ENCODE measurements at places on chromosomes 1 and 21.

DNA sequence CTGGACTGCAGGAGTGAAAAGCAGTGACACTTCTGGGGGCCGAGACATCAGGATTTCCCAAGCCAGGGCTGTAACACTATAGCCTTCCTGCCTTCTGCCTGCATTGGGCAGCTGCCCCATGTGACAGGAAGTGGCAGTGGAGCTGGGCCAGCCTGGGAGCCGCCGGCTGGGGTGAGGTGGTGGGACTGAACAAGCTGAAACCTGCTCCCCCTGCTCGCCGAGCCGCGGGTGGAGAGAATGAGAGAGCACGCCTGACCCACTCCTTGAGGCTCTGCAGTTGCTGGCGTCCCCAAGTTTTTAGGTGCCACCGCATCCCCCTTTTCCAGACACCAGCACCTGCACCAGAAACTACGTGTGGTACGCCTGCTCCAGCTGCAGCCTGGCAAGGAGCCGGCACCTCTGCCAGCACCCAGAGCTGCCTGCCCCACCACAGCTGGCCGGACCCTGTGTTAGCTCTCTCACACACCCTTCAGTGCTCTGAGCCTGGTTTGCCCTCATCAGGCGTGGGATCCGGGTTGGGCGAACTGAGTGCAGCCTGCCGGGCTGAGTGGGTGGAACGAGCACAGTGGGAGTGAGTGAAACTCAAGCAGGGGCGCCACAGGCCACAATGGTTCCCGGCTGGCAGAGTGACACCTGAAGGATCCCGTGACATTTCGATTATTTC is 119.4 kb downstream of the AKT3 start:
- DNase-seq = no peak

GRCh38 chr1:109668123-109668775 is 392 bp downstream of the GSTM2 start:
- no peak for DNase-seq

DNA sequence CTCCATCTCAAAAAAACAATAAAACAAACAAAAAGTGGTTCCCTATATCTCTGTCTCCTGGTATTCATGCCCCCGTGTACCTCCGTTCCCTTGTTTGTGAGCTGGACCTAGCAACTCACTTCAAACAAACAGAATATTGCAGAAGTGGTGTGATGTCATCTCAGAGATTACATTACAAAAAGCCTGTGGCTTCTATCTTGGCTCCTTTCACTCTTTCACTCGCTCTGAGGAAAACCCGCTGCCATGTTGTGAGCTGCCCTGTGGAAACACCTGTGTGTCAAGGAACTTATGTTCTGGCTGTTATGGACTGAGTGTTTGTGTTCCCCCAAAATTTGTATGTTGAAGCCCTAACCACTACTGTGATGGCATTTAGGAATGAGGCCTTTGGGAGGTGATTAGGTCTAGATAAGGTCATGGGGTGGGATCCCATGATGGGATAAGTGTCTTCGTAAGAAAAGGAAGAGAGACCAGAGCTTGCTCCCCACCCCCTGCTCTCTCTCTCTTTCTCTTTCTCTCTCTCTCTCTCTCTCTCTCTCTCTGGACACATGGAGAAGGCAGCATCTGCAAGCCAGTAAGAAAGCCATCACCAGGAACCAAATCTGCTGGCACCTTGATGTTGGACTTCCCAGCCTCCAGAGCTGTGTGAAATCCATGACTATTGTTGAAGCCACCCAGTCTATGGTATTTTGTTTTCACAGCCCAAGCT is 7.4 kb upstream of the HYI start:
- DNase-seq = no peak

DNA sequence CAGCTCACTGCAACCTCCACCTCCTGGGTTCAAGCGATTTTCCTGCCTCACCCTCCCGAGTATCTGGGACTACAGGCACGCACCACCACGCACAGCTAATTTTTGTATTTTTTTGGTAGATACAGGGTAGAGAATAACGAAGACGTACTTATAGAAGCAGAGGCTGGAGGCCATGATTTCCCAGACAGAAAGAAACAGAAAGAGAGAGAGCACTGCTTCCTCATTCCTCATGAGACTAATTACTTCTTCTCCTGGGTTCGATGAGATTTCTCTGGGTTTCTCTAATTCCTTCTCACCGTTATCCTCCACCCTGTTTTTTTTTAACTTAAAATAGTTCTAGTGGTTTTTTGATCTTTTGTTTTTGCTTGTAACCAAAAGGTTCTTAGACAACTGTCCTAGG is 23.4 kb upstream of the PTP4A2 start:
- no peak for DNase-seq

- no peak for DNase-seq
Observed at GRCh38 chr1:31643976-31644559, 608 bp downstream of the PEF1 start.

DNA sequence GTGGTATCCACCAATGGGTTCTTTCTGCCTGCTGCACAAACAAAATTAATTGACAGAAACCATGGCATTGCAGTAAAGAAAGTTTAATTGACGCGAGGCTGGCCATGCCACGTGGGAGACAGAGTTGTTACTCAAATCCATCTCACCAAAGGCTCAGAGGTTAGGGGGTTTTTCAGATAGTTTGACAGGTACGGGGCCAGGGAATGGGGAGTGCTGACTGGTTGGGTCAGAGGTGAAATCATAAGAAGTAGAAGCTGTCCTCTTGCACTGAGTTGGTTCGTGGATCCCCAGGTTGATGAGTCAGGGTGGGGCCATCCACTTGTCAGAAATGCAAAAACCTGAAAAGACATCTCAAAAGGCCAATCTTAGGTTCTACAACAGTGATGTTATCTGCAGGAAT is 941 bp upstream of the TBCE start:
- DNase-seq = no peak

GRCh38 chr1:75980972-75981897 is 49.0 kb upstream of the ASB17 start:
- no peak for DNase-seq

- DNase-seq = no peak
Observed at GRCh38 chr1:40648200-40648599, 17.3 kb downstream of the RIMS3 start.

GRCh38 chr1:228487336-228488124 is at the start of gene RNF187:
RNF187 (plus strand) TSS chr1:228487382.
- no peak for DNase-seq

DNA sequence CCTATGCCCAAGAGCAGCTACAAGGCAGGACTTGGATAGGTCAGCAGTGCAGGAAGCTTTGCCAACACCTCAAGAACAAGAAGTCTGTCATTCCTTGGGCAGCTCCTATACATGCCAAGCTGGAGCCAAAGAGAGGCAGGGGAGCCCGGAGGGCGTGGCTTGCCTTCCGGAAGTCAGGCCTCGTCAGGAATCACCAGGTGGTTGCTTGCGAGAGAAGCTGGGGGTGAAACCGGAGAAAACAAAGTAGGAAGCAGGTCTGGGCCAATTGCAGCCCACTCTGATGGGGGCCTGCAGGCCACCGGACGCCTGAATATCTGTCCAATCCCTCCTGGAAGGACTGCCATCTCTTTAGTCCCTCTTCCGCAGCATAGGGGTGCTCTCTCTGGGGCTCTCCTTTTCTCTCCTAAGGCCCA is 794 bp upstream of the FAM76A start:
- DNase-seq = no peak

- no peak for DNase-seq
Observed at GRCh38 chr21:45114072-45114471, 39.7 kb downstream of the ADARB1 start.

DNA sequence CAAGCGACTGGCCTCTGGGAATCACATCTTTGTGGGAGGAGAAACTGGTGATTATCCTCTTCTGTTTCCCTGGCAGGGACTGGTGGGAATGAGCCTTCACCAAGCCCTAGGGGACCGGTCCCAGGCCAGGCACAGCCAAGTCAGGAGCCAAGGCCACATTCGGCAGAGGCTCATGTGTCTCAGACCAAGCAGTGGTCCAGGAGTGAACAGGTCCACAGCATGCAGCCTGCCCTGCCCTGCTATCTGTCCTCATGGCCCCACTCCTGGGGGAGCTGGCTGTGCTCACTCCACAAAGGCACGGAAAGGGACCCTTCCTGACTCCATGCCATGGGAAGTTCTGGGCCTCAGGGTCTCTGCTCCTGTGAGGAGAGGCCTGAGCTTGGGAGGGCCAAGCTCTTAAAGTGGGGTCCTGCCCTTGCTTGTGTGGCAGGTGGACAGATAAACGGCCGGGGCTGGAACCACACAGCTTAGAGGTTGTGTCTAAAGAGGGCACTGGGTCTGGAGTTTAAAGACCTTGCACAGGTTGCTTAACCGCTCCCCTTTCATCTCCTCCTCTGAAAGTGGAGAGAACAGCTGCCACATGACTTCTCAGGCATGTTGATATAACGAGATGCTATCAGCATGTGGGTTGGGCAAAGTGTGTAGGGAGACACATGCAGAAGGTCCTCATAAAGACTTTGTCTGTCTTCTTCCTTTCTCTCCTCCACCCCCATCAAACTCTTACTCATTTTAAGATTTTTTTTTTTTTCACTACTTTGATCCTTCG is 57.5 kb downstream of the CASQ2 start:
- no peak for DNase-seq

DNA sequence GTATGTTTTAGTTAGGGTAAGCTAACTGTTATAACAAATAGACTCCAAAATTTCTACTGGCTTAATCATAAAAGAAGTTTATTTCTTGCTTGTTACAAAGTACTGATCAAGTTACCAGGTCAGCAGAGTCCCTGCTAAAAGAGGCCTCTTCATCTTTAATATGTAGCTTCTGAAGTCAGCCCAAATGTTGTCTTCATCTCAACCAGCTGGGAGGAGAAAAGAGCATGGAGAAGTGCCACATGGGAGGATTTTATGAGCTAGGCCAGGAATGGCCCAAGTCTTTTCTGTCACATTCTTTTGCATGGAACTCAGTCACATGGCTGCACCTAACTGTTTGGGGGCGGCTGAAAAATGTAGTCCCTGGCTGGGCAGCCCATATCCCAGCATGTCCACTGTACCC is 63.2 kb upstream of the APOBEC4 start:
- DNase-seq = no peak

GRCh38 chr1:222973561-222973960 is 158.7 kb downstream of the DISP1 start:
- no peak for DNase-seq

DNA sequence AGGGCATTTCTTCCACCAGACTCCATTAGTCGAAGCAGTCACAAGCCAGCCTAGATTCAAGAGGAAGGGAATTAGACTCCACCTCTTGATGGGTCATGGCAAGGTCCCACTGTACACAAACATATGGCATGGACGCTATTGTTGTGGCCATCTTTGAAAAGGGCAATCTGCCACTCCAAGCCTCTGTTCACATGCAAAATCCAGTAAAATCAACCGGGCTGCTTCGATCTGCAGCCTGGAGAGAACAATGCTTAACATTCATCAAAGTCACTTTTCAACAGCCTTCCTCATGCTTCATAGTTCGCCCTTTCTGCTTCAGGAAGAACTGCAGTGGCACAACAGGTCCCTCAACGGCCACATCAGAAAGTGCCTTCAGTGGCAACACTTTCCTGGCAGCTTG is 28.0 kb upstream of the GJB5 start:
- DNase-seq = no peak

- no peak for DNase-seq
Observed at GRCh38 chr21:15676935-15677334, 52.8 kb upstream of the USP25 start.

GRCh38 chr1:33133478-33134105 is 48.3 kb downstream of the TRIM62 start:
- no peak for DNase-seq

DNA sequence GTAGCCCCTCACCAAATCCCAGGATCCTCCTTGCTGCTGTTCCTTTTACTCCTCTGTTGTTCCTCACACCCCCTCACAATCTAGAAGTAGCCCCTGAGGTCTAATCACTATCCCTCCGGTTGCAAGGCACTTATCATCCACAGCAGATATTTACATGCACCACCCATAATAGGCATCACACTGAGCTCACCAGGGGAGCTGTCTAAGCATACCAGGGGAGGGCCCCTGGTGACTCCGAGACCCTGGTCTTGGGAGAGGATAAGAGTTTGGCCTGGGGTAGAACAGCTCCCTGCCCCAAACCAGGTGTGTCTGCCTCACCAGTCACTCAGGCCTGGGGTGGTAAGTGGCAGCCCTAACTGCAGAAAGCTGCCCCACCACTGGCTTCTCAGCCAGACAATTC is 37.3 kb upstream of the ZC3H12A start:
- no peak for DNase-seq

GRCh38 chr1:152886758-152887409 is 8.8 kb downstream of the SMCP start:
- no peak for DNase-seq

DNA sequence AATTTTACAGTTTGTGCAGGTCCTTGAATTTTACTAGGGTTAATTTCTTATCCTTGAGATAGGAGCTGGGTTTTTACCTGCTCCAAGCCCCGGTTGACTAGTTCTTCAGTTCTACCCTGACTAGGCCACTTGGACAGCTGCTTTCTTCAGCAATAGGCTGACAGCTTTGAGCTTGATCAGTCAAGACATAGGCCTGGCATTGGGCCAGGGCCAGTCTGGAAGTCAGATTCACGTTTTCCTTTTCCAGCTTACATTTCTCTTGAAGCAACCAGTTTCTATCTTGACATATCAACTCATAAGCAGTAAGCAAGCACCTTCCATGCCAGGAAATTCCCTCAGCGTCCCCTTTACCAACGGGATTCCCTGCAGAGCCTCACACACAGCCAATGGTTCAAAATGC is 63.7 kb upstream of the AJAP1 start:
- no peak for DNase-seq

DNA sequence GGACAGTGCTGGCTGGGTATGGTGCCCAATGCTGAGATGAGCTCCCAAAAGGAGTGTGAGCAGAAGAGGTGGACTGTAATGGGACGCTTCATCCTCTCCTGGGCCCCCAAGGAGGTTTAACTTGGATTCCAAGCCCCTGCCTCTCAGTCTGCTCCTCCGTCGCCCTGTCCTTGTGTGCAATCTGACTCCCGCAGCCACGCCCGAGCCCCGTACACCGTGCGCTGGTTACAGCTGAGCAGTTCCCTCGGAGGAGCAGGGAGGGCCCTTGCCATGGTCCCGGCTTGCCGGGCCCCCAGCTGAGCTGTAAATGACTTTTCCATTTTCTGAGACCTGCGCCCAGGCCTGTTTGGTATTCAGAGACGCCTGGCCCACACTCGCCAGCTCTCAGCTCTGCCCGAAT is 53.7 kb downstream of the PAX7 start:
- DNase-seq = no peak

- no peak for DNase-seq
Observed at GRCh38 chr1:161089251-161089924, at the start of gene NECTIN4. NECTIN4 (minus strand) TSS chr1:161089558; CDS start chr1:161089296, 262 bp downstream.

DNA sequence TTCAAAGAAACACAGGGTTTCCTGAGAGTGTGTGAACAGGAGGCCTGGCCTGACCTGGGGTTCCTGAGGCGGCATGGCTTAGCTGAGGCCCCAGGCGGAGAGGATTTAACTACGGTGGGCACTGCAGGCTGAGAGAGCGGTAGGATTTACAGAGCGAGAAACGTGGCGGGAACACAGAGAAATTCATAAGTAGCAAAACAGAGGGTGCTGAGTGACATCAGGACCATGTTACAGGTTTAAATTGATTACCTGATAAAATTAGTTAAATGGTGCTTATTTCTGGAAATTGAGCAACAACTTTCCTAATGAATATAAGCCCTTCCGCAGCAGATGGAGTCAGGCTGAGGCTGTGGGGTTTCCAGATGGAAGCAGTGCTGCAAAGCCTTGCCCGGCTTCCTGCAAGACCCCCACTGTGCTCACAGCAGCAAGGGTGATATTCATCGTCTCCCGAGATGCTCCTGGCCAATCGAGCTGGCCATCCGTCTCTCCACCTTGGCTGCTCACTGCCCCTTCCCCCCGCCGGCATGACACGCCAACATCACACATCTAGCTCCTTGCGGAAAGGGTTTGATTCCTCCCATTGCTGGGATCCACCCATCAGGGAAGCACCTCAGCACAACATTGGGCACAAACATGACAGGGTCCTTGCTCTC is 69.4 kb upstream of the MORC3 start:
- DNase-seq = no peak
